Sigmoid colon (tissue), 7 donors: ENCODE measurements at places on chromosomes 3 and 15.
A peak's percentile ranks its signal among the peaks of the same experiment; 100 is the strongest.

DNA sequence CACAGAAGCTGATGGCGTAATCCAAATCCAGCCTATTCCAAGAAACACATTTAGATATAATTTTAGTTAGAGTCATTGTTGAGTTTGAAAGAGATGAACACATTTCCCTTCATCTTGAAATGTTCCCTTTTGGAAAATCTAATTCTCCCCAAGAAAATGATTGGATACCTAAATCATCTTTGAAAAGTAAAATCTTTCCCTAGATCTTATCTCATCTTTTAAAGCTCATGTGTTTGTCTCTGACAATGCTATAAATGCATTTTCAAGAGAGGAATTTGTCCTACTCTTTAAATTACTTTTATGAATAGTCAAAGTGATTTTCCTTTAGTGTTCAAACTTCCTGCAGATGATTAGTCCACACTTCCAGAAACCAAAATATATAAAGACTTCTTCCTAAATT lies 82.6 kb upstream of the CNTN6 start:
- H3K4me1 ChIP-seq, result no peaks in the 10 kb centered on the region
- H3K27ac ChIP-seq, result no peak overlapping the region
- no peak overlapping the region for H3K4me3 ChIP-seq
- DNase-seq, result no peak
- H3K36me3 ChIP-seq, result no peaks in the 10 kb centered on the region

DNA sequence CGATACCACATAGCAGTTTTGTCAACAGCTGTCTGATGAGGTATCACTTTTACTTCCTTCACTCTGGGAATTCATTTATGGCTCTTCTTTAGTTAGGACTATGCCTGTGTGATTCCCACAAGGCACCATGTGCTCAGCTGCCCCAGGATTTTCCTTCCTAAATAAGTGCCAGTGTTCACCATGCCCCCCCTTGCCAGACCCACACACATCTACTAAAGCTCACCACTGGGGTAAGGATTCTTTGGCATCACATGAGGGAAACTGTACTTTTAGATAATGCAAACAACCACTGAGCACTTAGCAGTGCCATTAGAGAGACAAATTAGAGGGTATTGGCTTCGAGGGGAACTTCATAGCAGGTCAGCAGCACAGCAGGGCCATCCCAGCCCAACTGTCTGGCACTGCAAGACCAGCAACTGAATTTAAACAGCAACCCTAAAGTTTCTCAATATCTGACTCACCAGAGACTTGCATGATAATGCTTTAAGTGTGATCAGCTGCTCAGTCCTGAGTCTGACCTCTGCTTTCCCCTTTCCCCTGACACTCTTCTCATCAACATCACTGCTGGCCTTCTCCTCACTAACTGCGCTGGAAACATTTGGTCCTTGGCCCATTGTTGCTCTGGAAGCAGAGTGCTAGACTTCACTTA lies 114.3 kb downstream of the STAC start:
- H3K27ac ChIP-seq, result peak overlapping the region; percentile 44
- no peak overlapping the region for H3K4me3 ChIP-seq
- no peaks in the 10 kb centered on the region for H3K36me3 ChIP-seq
- DNase-seq, result peak; percentile 73
- H3K27me3 ChIP-seq, result no peaks in the 10 kb centered on the region

- no peaks in the 10 kb centered on the region for H3K4me1 ChIP-seq
- H3K27ac ChIP-seq, result no peak overlapping the region
- H3K36me3 ChIP-seq, result no peaks in the 10 kb centered on the region
- no peak overlapping the region for H3K4me3 ChIP-seq
Observed at GRCh38 chr3:51216291-51216690, 168.8 kb upstream of the MANF start.

GRCh38 chr15:89187986-89188514 lies 33.3 kb downstream of the RLBP1 start:
- H3K36me3 ChIP-seq, result peaks cover 64% of the 10 kb centered on the region
- no peak overlapping the region for H3K27ac ChIP-seq
- H3K4me3 ChIP-seq, result no peak overlapping the region
- no peak for DNase-seq
- H3K27me3 ChIP-seq, result no peaks in the 10 kb centered on the region

- no peak overlapping the region for H3K4me3 ChIP-seq
- DNase-seq, result no peak
- no peaks in the 10 kb centered on the region for H3K4me1 ChIP-seq
Observed at GRCh38 chr15:57890351-57890750, 175.2 kb downstream of the ALDH1A2 start.

GRCh38 chr3:106068795-106069194 lies 200.0 kb upstream of the CBLB start:
- H3K4me1 ChIP-seq, result no peaks in the 10 kb centered on the region
- peak overlapping the region; percentile 21 for H3K27ac ChIP-seq
- H3K4me3 ChIP-seq, result no peak overlapping the region
- no peaks in the 10 kb centered on the region for H3K27me3 ChIP-seq
- no peaks in the 10 kb centered on the region for H3K36me3 ChIP-seq

- H3K4me1 ChIP-seq, result no peaks in the 10 kb centered on the region
- no peak overlapping the region for H3K4me3 ChIP-seq
- H3K27me3 ChIP-seq, result no peaks in the 10 kb centered on the region
Observed at GRCh38 chr3:149615731-149616221, 42.0 kb downstream of the WWTR1 start.

DNA sequence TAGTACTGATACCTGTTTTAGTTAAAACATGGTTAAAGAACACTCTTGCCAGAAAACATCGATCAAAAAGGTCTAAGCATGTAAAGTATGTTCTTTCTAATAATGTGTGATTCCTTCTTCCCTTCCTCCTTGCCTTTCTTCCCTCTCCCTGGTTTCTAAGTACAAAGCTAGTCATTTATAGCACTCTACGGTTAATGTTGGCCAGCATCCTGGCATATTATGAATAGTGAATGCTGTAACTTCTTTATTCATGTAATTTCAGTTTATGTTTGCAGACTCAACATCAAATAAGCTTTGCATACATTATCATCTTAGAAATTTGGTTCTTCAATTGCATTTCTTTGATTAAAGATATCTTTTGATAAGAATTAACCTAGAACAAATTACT lies 27.1 kb downstream of the P2RY12 start:
- no peaks in the 10 kb centered on the region for H3K27me3 ChIP-seq
- H3K27ac ChIP-seq, result no peak overlapping the region
- H3K4me3 ChIP-seq, result no peak overlapping the region
- DNase-seq, result no peak

GRCh38 chr3:51720292-51721061 lies 13.6 kb downstream of the GRM2 start:
- no peaks in the 10 kb centered on the region for H3K36me3 ChIP-seq
- no peak for DNase-seq
- H3K4me1 ChIP-seq, result no peaks in the 10 kb centered on the region
- H3K4me3 ChIP-seq, result no peak overlapping the region

DNA sequence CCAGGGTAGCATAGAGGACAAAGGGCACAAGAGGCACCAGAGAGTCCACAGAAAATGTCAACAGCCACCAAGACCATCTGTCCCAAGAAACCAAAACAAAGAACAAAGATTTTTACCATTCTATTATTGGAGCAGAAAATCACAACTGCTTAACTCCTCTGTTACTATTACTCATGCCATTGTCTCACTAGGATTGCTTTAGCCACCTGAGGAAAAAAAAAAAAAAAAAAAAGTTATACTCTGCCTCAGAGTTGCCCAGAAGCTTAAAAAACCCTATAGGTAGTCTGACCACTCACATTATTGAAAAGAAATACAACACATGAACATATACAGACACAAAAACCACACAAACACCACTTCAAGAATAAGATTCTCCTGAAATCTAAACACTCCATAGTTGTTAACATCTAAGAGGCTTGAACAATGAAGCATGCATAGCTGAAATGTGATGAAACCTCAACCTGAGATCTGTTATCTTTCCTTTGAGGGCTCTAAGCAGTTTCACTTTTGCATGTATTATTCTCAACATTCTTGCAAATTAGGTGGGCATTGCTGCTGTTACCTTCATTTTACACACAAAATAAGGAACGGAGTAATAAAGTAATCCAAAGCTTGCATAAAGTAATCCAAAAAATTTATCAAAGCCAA lies 85.4 kb downstream of the IGSF11 start:
- no peaks in the 10 kb centered on the region for H3K36me3 ChIP-seq
- H3K27me3 ChIP-seq, result no peaks in the 10 kb centered on the region
- no peak for DNase-seq
- no peak overlapping the region for H3K27ac ChIP-seq
- H3K4me1 ChIP-seq, result no peaks in the 10 kb centered on the region
- no peak overlapping the region for H3K4me3 ChIP-seq

DNA sequence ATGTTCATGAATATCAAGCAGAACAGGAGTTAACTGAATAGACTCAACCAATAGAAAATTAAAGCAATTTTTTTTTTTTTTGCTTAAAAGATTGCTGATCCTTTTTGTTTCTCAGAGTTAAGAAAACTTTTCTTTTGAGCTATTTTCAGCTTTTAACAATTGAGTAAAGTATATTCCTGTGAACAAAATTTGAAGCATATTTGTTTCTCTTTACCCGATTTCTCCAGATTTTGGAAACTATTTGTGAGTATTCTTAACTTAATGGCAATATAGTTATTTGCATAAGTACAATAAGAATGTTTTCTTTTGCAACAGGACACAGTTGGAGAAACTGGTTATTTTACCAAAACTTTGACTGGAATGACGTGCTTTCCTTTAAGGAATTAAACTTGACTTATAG lies 53.4 kb upstream of the C15orf39 start:
- no peaks in the 10 kb centered on the region for H3K36me3 ChIP-seq
- no peak overlapping the region for H3K4me3 ChIP-seq
- no peaks in the 10 kb centered on the region for H3K4me1 ChIP-seq
- H3K27ac ChIP-seq, result no peak overlapping the region
- H3K27me3 ChIP-seq, result no peaks in the 10 kb centered on the region
- no peak for DNase-seq

DNA sequence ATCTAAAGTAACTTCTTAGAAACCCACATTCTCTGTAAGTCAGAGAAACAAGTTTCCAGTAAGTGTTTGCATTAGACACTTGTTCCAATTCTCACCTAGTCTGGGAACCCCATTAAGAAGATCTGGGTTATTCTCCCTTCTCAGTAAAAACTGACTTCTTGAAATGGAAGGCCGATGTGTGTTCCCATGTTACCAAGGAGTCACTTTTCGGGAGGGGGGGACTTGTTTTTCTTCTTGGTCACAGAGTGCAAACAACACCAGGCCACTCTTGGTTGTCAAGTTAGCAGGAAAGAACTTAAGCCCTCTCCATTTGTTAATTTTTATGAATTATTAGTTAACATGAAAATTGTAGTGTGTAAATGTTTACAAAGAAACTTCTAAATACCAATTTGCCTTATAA lies 55.6 kb downstream of the ITPR1 start:
- peaks cover 21% of the 10 kb centered on the region for H3K4me1 ChIP-seq
- H3K36me3 ChIP-seq, result no peaks in the 10 kb centered on the region
- H3K4me3 ChIP-seq, result no peak overlapping the region
- H3K27me3 ChIP-seq, result no peaks in the 10 kb centered on the region

DNA sequence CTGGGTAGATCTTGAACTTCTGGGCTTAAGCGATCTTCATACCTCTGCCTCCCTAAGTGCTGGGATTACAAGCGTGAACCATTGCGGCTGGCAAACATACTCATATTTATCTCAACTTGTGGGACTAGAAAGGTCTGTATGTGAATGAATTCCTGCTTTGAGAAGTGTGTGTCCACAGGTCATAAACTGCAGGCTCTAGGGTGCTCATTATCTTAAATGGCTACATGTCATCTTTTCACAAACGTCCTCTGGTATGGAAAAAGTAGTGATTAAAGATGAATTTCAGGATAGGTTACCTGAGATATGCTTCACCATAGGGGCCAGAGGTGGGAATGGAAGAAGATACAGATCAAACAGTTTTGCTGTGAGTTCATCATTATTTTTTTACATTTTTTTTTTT lies 7.8 kb upstream of the HDAC11 start:
- no peak overlapping the region for H3K27ac ChIP-seq
- H3K36me3 ChIP-seq, result no peaks in the 10 kb centered on the region
- H3K4me1 ChIP-seq, result no peaks in the 10 kb centered on the region
- H3K4me3 ChIP-seq, result no peak overlapping the region

- no peaks in the 10 kb centered on the region for H3K4me1 ChIP-seq
- H3K27me3 ChIP-seq, result peaks cover 5% of the 10 kb centered on the region
- no peak overlapping the region for H3K4me3 ChIP-seq
- peak overlapping the region; percentile 37 for H3K27ac ChIP-seq
Observed at GRCh38 chr3:12370758-12371157, 81.9 kb downstream of the PPARG start.

DNA sequence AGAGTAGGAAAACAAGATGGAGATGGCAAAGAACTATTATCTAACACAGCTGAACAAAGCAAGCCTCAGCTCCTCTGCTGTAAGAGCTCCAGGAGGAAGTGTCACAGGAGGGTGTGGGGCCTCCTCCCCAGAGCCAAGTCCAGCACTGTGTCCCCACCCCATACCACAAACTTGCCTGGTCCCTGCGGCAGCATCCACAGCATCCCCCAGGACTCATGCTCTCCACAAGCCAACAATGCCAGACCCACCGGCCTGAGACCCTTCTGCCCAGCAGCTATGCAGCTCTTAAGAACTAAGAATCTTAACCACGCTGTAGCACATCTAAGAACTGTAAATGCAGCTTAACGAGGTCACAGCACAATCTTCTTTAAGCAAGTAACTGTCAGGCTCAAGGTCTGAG lies 9.1 kb downstream of the RBM15B start:
- peaks cover 35% of the 10 kb centered on the region for H3K36me3 ChIP-seq
- H3K27ac ChIP-seq, result no peak overlapping the region
- H3K4me1 ChIP-seq, result peaks cover 14% of the 10 kb centered on the region

DNA sequence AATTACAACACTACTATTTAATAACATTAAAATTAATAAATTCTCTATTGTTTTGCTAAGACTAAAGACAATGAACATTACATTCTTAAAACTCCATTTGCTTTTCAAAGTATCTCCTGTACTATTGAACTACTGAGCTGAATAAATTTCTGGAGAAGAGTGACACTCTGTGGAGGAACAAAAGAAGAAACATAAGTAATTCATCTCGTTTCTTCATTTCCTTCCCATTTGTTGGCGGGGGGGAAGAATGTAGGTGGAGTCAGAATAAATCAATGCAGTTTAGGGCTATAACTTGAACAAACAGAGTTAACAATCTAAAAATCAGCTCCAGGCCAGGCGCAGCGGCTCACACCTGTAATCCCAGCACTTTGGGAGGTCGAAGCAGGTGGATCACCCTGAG lies 32.7 kb downstream of the EFHB start:
- H3K4me1 ChIP-seq, result no peaks in the 10 kb centered on the region
- H3K36me3 ChIP-seq, result no peaks in the 10 kb centered on the region
- no peak for DNase-seq
- no peak overlapping the region for H3K27ac ChIP-seq

- peaks cover 81% of the 10 kb centered on the region for H3K4me1 ChIP-seq
- no peak for DNase-seq
- no peak overlapping the region for H3K4me3 ChIP-seq
- H3K27me3 ChIP-seq, result no peaks in the 10 kb centered on the region
- H3K36me3 ChIP-seq, result no peaks in the 10 kb centered on the region
Observed at GRCh38 chr3:172259111-172259541, 189.1 kb downstream of the GHSR start.

- H3K4me1 ChIP-seq, result no peaks in the 10 kb centered on the region
- no peaks in the 10 kb centered on the region for H3K36me3 ChIP-seq
- DNase-seq, result no peak
Observed at GRCh38 chr3:179962629-179963387, 73.9 kb downstream of the PEX5L start.

DNA sequence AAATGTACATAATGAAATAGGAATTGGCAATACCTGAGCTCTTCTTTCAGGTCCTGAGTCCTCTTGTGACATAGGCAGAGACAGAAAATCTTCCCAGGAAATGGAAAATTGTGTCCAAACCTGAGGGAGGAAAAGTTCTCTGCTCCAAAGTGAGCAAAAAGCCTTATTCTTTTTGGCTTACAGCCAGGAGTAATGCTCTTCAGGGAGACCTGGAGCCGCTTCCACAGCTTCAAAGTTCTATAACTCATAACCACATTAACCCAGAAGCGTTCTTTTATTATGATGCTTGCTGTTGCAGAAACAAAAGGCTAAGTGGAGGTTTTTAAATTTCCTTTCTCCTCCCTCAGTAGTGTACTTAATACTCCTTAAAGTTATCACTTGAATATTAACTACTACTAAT lies 633 bp downstream of the IGSF10 start:
- no peaks in the 10 kb centered on the region for H3K36me3 ChIP-seq
- peak overlapping the region; percentile 61 for H3K4me3 ChIP-seq
- peaks cover 7% of the 10 kb centered on the region for H3K4me1 ChIP-seq
